ENCODE measurements at places on chromosomes 11 and 22. TPM values are rescaled to one million over a fixed set of nuclear protein-coding genes. Genes with fewer than 3 reads are reported as not detected.

Gene ST13
- total RNA-seq = 197 TPM

Gene CASP1
- 11.9 TPM for total RNA-seq

Gene FAM227A
- 0.27 TPM for total RNA-seq

Gene FLRT1
- total RNA-seq = 0.57 TPM

Gene GTF2H1
- total RNA-seq = 23.9 TPM

Gene OR4A16
- total RNA-seq = not detected

Gene LSP1
- 22.5 TPM for total RNA-seq

DNA sequence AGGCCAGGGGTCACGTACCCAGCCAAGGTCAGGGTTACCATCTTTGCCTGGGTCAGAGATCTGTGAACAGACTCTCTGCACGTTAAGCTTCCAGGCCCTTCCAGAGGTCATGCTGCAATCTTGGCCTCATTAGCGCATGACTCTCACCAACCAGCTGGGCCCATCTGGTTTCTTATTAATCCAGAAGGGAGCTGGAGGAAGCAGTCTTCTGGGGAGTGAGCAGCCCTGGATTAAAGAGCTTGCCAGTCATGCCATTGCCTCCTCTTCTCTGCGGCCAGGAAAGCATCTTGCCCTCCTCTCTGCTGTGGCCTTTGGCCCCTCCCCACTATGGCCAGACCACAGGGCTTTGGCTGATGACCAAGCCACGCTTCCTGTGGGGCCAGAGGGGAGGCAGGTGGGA, 57.4 kb downstream of the CHST1 start:
- no peak for DNase-seq

DNA sequence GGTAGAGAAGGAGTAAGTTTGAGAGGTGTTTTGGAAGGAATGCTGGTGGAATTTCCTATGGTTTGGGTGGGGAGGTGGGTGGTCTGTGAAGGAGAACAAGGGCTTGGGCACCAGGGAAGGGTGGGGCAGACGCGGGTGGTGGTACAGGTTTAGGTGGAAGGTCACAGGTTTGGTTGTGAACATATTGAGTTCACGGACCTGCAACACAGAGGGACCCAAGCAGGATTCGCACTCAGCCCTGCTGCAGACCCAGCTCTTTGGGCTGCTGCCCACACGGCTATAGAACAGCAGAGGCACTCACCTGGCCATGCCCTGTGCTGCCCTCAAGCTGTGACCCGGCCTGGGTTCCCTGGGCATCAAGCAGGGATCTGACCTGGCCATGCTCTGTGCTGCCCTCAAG, 33.5 kb upstream of the EMID1 start:
- no peak for DNase-seq

- no peak for DNase-seq
These were observed 70.5 kb downstream of the PKNOX2 start for GRCh38 chr11:125235071-125235471.

GRCh38 chr11:83801799-83802198, 515.6 kb upstream of the CCDC90B start:
- DNase-seq = no peak

DNA sequence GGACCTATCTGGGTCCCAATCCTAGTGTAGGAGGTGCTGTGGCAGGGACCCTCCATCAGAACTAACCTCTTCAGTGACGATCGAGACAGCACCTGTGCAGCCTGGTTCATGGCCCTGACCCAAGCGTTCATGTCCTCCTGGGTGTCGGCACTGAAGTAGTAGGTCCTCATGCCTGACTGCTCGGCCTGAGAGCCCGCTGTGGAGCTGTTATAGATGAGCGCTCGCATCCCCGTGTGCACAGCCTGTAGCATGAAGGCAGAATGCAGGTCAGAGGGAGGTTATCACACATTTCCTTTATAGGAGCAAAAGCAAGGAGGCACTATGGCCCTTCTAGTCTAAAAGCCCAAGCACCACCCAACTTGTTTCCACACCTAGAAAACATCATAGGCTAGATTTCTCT, 103.0 kb downstream of the C11orf58 start:
- DNase-seq = no peak

- no peak for DNase-seq
These were observed 5.8 kb upstream of the PPIL2 start for GRCh38 chr22:21659864-21660525.

DNA sequence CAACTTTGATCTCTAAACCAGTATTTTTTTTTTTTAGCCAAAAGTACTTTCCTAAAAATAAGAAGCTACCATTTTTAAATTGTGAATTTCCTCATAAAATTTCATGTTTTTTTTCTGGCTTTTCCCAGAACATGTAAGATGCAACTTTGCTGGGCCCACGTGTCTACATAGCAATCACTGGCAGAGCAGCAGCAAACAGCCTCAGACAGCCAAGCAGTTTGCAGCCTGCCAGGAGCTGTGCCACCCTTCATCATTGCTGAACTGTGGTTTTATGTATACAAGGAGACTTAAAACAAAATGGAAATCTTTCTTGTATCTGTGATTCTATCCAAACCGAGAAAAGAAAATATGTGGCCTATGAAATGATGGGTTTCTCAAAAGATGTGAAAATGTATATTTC, 110.2 kb downstream of the GRIA4 start:
- DNase-seq = no peak

DNA sequence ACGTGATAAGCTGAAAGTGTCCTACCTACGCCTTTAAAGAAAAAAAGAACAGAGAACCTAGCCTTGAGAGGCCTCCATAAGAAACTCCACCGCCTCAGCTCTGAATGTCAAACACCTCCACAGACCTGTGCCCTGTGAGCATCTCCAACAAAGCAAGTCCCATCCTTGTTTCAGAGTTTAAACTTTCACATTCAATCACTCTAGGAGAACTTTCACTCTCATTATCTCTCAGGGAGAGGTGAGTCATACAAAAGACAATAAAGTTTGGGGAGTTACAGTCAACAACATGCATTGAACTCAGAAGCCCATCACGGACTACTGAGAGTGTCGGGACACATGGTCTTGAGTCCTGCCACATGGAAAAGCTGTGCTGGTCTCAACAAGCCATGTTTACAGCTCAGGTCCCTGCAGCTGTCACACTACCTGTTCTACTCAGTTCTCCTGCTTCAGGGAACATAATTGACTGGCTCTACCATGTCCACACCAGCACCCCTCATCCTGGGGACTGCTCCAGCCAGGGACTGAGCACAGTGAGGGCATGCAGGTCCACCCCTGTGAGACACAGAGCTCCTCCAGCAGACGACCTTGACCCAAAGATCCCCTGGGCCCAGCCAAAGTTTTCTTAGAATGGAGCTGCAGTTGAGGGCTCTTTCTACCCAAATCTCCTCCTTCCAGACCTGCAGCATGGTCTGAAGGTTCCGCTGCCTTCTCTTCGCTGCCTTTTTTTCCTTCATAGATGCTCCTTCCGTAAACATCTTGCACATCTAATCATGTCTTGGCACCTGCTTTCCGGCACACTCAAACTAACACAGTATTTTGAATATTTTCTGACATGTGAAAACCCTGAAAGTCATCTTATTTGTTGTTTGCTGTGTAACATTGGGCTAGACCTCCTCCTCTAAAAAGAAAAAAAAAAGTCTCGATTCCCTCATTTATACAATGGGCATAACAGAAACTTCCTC, 114.9 kb downstream of the ETS1 start:
- DNase-seq = no peak

GRCh38 chr22:25165785-25166184, 33.9 kb upstream of the CRYBB3 start:
- no peak for DNase-seq

DNA sequence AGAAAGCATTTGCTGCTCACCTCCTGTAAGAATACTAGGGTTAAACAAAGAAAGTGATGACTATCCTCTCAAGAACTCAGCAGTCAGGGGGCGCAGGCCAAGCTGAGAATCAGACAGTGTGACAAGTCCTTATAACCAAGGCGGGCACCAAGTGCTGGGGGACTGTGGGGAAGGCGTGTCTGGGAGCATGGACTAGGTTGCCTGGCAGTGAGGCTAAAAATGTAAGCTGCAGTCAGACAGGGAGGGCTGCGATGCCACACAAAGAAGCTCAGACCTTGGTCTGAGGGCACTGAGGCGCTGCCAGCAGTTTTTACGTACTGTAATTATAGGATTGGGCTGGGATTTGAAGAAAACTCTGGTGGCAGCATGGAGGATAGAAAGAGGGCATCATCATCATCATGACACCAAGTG, 73.7 kb downstream of the FLI1 start:
- DNase-seq = no peak

GRCh38 chr11:129323896-129324502, 51.6 kb upstream of the BARX2 start:
- no peak for DNase-seq

- no peak for DNase-seq
These were observed 8.3 kb downstream of the CDON start for GRCh38 chr11:126054408-126054807.

GRCh38 chr11:16034074-16034473, 322.3 kb downstream of the SOX6 start:
- no peak for DNase-seq

DNA sequence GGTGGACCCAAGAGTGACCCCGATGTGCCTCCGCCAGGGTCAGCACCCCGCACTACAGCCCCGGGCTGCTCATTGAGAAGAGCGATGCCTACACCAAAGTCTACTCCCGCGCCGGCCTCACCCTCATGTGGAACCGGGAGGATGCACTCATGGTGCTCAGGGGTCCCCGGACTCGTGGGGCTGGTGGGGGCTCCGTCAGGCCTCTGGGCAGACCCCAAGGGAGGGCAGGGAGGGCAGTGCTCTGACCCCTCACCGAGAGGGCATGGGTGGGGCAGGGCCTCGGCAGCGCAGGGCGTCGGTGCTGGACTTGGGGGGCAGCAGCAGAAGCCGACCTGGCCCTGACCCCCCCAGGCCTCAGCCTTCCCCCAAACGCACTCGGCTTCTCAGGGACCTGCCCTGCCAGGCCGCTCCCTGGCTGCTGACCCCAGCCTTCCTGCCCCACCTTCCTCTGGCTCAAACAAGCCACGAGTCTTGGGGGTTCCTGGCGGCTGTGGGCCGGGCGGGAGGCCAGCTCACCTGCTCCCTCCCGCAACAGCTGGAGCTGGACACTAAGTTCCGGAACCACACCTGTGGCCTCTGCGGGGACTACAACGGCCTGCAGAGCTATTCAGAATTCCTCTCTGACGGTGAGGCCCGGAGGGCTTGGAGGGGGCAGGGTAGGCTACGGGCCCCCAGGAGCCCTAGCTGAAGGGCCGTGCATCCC, 2.9 kb downstream of the MUC2 start:
- DNase-seq = no peak

GRCh38 chr11:19995145-19995544, 165.1 kb downstream of the DBX1 start:
- DNase-seq = no peak

DNA sequence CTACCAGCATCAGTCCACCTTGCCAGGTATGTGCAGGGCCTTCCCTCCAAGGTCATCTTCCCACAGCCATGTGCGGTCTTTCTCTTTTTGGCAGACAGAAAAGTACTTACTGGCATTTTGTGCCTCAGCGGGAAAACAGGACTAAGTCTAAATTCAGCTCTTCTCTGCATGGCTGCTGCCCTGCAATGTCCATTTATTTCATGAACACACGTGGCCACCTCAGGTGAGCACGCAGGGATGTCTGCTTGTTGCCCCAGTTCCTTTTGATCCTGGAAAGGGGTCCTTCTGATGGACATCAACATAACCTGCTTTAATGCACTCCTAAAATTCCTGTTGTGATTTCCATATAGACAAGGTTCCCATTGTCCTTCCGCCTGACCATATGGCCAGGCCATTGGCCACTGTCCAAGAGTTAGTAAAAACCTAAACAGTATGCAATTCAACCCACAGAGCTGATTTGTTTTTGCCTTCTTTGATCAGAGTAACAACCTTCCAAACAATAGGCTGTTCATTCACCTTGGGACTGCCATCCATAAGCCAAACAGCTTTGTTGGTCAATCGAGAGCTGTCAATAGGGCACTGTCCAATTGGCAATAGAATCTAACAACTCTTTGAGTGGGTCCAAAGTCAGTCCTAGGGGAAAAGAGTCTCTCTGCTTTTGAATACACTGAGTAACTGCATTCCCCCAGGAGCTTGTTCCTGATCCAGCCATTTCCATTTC, 5.9 kb downstream of the TREH start:
- no peak for DNase-seq

GRCh38 chr22:26050079-26050478, 119.2 kb upstream of the SEZ6L start:
- DNase-seq = no peak
